ENCODE measurements at places on chromosomes 1 and 21.

GRCh38 chr21:33751533-33751932, 109.2 kb downstream of the ITSN1 start:
- no peak for DNase-seq

DNA sequence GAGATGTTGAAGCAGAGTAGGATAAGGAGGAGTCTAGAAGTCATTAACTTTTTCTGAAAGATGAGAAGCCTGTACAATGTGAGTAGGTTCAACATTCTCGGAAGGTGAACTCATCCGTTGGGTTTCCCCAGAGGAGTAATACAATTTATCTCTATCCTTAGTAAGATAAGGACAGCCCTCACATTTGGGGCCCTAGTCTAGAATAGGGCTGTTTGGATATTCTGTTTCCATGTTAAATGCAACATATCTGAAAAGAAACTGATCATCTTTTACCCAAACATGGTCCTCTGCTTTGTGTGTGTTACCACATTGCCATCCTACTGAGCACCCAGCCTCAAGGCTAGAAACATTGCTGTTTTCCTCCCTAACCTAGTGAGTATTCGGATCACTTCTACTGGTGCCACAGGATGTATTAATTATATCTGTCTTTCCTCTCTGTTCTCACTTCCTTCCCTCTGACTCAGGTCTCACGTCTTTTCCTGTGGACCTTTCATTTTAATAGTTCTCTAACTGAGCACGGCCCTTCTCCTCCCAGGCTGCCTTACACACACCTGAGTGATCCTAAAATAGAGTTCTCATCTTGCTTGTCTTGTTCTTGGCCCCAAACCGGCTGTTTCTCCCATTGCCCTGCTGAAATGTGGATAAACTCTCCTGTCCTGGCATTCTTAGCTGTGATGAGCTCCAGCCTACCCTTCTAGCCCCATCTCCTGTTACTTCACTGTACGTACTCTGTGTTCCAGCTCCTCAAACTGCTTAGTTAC, 91.7 kb downstream of the CDC14A start:
- DNase-seq = no peak

DNA sequence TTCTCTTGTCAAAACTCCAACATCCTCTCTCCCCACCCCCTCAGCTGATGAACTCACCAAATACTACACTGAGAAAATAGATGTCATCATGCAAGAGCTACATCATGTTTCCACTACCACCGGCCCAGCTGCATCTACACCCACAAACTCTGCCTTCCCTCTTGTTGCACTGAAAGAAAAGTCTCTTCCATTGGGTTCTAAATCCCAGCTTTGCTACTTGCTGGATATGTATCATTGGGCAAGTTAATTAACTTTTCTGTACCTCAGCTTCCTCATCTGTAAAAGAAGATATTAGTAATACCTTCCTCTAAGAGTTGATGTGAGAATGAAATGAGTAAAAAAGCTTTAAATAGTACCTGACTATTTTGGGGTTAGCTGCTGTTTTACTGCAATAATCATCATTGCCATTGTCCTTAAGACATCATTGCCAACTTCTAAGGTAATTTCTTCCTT, 108.6 kb downstream of the OLFML2B start:
- DNase-seq = no peak

GRCh38 chr1:119917304-119918055, 21.2 kb upstream of the ADAM30 start:
- no peak for DNase-seq

GRCh38 chr1:228206582-228207351, 1.1 kb upstream of the OBSCN start:
- no peak for DNase-seq

DNA sequence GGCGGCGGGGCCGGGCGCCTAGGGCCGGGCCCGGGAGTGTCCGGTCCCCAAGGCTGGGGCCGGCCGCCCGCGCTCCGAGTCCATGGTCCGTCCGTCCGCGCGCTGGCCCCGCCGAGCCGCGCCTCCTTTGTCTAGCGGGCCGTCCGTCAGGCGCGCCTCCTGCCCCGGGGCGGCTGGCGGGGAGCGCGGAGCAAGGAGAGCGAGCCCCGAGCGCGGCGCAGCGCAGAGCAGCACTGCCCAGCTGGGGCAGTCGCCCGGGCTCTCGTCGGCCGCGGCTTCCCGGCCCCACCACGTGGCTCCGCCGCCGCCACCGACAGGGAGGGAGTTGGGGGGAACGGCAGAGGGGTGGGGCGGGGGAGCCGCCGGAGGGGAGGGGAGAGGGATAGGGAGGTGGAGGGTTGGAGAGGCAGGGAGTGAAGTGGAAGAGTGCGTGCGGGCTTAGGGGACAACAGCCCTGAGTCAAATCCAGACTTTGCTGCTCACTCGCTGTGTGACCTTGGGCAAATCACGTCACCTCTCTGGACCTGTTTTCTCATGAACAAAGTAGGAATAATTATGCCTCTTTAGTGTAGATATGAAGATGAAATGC, at the start of gene NKAIN1:
Gene NKAIN1 (minus strand): TSS at position 235 of the 589 bp plus-strand sequence. CDS start 340 bp downstream, outside the sequence.
- no peak for DNase-seq

GRCh38 chr1:160789702-160790611, 6.0 kb upstream of the LY9 start:
- DNase-seq = no peak

DNA sequence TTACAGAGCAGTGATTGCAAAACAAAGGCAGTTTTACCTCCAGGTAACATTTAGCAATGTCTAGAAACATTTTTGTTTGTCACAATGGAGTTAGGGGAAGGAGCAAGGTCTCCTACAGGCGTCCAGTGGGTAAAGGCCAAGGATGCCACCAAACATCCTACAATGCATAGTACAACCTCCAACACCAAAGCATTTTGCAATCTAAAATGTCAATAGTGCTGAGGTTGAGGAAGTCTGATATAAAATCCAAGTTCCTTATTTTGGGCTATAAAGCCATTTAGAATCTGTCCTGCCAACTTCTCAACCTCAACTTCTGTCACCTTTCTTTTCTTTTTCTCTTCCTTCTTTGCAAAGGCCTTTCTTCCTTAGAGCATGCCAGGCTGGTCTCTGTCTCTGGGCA, 111.2 kb downstream of the FASLG start:
- no peak for DNase-seq

DNA sequence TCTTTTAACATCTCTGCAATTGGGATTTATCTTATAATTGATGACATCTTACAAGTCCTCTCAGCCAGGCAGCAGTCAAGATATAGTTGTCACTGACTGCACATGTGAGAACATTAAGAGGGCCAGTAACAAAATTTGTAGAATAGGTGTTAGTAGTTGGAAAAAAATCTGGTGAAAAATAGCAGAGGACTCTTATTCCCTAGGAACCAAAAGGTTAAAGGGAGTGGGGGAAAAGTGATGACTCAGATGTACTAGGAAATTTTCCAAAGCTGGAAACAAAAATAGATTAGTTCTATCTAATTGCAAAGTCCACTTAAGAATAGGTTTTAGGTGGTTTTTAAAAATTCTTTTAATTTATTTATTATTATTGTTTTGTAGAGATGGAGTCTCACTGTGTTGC, 3.6 kb downstream of the NUP210L start:
- DNase-seq = no peak

- DNase-seq = no peak
Measured at GRCh38 chr1:16967095-16967575, 13.3 kb downstream of the MFAP2 start.

- DNase-seq = no peak
Measured at GRCh38 chr1:216599851-216600250, 123.4 kb downstream of the ESRRG start.

DNA sequence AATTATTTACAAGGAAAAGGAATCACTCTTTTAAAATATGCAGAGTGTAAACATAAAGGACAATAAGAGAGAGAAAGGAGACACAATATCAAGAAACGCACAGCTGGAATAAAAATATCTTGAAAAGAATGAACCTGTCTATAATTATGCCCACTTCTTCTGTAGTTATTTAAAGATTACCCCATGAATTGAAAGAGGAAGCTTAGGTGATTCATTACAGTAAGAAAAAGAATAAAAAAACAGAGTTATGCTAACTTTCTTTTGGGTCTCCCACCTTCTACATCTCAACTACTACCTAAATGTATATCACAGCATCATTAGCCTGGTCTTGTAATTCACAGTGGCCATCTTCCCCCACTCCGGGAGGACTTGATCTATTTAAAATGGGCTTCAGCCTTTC, 182.1 kb downstream of the MRPL39 start:
- DNase-seq = no peak

DNA sequence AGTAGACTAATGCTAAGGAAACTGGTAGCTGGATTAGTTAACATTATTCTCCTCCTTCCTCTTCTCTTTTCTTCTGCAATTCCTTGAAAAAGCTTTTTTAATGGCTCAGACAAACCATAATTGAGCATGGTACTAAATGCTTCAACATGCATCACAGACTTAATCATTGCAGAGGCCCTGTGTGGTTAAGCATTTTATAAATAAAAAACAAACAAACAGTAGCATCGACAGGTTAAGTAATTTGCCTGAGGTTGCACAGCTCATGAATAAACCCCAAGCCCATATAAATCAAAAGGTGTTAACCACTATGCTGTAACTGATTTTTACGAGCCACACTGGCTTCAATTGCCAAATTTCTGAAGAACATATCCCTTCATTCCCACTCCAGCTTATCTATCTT, 462.1 kb downstream of the LMO4 start:
- DNase-seq = no peak

- no peak for DNase-seq
Measured at GRCh38 chr1:25782608-25783201, 17.3 kb upstream of the SELENON start.

GRCh38 chr1:231750296-231750695, 123.7 kb downstream of the DISC1 start:
- DNase-seq = no peak

- no peak for DNase-seq
Measured at GRCh38 chr1:10064416-10065343, 31.9 kb downstream of the UBE4B start.

DNA sequence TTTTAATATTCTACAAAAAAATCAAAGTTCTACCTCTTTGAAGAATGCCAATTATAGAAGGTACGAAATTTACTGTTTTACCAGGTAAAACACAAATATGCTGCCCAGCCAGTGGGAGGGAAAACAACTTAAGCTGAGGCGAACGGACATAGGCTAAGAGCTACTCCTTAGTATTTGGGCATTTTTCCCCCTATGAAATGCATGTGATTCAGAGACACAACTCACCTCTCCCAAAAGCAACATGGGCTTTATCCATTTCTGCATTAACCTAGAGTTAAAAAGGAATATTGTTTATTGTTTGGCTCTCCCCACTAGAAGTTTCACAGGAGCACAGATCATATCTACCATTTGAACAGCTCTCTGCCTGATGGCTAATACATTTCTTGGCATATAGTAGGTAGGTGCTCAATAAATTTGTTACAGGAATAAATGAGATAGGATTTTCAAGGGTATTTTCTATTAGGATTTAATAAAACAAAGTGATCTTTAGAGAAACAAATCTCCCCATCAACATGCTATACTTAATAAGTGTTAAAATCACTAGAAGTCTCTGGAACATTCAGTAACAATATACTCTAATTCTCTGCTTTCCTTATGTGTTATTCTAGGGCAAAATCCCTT, 2.4 kb upstream of the SORT1 start:
- no peak for DNase-seq

DNA sequence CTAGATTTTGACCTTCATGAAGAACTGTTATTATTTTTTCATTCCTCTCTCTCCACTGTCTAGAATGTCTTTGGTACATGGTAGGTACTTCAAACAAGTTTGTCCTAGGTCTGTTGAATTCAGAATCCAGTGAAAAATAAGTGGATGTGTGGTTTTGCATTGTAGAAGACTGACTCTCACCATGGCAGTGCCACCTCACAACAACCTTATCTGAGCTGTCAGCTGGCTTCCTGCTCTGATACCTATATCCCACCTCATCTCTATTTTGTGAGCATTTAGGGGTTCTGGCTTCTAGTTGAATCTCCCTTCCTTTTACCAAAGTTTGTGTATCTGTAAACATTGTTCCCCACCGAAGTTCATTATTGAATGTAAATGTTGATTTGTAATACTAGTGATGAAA, 9.1 kb downstream of the SWT1 start:
- DNase-seq = no peak

DNA sequence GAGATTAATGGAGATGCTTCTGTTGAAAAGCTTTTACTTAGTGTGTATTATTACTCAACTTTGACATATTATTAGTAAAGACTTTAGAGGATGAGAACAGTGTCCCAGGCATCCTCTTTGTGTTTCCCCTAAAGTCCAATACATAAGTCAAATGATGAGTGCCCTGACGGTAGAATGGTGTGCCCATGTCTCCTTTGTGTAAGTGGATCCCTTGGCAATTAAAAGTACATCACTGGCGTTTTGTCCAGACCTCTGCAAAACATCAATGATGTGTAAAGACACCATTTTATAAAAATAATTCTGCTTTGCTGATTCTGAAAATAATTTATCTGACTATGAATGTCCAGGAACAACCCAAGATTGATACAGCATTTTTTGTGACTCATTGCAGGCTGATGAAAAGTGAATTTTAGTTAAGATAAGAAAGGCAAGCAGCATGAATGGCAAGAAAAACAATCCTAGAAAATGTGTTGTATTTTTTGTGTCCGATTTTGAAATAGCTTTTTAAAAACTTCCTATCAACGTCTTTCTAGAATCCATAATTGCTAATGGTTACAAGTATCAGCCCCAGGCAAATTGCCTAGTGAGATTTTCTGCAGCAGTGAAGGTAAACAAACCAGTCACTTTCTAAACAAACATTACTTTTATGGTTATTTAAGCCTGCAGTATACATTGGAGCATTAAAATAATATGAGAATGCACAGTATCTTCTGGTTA, 251.5 kb downstream of the PTPRC start:
- no peak for DNase-seq

- peak; percentile 8 for DNase-seq
Measured at GRCh38 chr1:93079685-93080141, 630 bp downstream of the MTF2 start.

DNA sequence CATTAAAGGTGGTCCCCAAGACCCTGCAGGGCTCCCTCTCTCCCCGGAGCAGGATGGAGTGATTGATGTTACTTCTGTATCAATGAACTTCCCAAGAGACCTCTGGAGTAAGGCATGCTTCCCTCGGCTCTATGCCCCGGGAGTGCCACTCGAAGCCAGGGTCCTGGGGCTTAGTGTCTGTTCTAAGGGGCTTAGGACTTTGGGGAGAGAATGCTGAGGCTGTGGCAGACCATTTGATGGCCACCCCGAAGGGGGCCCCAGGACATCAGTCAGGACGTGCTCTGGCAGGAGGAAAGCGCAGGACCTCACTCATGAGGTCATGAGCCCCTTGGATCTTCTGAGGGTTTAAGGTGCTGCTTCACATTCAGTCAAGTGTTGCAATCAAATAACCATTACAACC, 7.5 kb downstream of the KIAA1614 start:
- DNase-seq = no peak

DNA sequence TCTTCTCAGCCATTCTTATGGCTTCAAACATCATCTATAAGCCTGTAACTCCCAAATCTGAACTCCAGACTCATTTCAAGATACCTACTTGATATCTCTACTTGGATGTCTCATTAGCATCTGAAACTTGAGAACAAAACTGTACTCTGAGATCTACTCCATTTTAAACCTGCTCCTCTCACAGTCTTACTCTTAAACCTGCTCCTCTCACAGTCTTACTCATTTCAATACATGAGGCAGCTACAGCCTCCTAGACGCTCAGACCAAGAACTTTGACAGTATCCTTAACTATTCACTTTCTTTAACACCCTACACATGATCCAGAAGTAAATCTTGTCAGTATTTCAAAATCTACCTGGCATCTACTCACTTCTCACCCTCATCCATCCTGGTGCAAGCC, 54.3 kb downstream of the NBPF6 start:
- no peak for DNase-seq

Measured in Caco-2 (cell line).